ENCODE measurements at places on chromosomes 2 and 18.

DNA sequence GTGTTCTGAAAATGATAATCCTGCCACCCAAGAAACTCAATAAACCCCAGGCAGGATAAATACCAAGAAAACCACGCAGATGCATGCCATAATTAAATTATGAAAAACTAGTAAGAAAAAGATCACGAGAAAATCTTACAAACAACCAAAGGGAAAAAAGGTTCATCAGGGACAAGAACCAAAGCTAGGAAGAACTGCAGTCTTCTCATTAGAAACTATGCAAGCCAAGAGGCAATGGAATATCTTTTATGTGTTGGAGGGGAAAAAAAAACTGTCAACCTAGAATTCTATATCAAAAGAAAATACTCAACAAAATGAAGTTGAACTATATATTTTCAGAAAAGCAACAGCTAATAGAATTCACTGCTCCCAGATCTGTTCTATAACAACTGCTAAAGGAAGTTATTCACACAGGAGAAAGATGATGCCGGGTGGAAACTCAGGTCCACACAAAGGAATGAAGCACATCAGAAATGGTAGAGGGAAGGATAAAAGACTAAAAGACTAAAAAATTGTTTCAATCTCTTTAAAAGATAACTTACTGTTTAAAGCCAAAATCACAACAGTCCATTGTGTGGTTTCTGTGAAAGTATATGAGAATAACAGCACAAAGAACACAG is 55.0 kb downstream of the NDUFA10 start:
- no peak for DNase-seq

GRCh38 chr18:11548916-11549551 is 60.4 kb upstream of the SLC35G4 start:
- DNase-seq: no peak

GRCh38 chr2:134668821-134669220 is 50.0 kb downstream of the TMEM163 start:
- DNase-seq: no peak

DNA sequence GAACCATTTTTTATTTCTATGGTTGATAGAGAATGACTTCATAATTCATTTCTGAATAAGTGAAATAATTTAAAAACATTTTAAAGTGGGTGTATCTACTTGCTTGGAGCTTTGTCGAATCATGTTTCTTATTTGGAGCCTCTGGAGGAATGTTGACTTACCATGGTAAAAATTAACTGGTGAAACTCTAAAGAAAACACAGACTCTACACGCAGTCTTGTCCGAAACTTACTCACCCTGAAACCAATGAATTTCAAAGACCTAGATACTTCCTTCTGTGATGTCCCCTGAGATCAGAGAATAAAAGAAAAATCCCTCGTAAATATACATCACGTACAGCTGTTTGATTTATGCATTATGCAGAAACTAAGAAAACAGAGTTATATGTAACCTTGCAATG is 665.2 kb upstream of the NRXN1 start:
- DNase-seq: no peak

GRCh38 chr2:102155703-102156515 is 13.4 kb downstream of the IL1R1 start:
- no peak for DNase-seq

GRCh38 chr2:83565626-83566025 is 893.5 kb downstream of the SUCLG1 start:
- DNase-seq: no peak

- no peak for DNase-seq
Observed at GRCh38 chr2:159939946-159940345, 122.5 kb downstream of the PLA2R1 start.

- DNase-seq: no peak
Observed at GRCh38 chr18:59540346-59540745, 156.9 kb downstream of the CCBE1 start.

- no peak for DNase-seq
Observed at GRCh38 chr18:49364821-49365220, 95.6 kb downstream of the DYM start.

Data from cerebellar nuclear complex (tissue), 1 donor.